ENCODE measurements at places on chromosomes 1 and 21.

- DNase-seq, result peak; percentile 44
Measured at GRCh38 chr1:23657659-23658275, 33.8 kb upstream of the RPL11 start.

GRCh38 chr1:119139857-119140176 lies 636 bp downstream of the WARS2 start:
- DNase-seq, result no peak

GRCh38 chr1:6423321-6423999 lies 1.1 kb upstream of the ESPN start:
- peak; percentile 74 for DNase-seq

DNA sequence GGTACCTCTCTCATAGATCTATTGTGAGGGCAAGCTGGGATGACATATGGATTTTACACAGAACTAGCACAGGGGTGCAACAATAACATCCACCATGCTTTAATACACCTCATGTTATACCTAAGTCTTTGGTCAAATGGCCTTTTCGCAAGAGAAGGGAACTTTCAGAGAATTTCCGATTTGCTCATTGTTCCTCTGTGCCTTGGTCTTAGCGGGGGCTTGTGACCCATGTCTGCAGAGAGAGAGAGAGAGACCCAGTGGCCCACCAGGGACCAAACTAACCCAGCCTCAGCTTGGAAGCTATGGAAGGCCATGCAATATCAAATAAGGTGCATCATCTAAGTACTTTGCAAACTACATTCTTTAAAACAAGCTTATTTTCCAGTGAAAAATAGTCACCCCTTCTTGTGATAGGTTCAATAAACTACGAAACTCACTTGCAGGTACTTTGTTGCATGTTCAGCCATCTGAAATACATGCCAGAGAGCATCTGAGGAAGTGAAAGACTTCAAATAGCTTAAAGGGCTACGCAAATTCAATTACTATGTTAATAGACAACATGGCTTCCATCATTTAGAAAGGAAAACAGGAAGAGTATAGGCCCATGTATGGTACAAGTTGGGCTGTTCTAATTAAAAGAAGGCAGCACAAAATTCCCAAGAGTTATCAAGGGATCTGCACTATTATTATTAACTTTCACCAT lies 100.7 kb downstream of the KCNN3 start:
- DNase-seq, result no peak

DNA sequence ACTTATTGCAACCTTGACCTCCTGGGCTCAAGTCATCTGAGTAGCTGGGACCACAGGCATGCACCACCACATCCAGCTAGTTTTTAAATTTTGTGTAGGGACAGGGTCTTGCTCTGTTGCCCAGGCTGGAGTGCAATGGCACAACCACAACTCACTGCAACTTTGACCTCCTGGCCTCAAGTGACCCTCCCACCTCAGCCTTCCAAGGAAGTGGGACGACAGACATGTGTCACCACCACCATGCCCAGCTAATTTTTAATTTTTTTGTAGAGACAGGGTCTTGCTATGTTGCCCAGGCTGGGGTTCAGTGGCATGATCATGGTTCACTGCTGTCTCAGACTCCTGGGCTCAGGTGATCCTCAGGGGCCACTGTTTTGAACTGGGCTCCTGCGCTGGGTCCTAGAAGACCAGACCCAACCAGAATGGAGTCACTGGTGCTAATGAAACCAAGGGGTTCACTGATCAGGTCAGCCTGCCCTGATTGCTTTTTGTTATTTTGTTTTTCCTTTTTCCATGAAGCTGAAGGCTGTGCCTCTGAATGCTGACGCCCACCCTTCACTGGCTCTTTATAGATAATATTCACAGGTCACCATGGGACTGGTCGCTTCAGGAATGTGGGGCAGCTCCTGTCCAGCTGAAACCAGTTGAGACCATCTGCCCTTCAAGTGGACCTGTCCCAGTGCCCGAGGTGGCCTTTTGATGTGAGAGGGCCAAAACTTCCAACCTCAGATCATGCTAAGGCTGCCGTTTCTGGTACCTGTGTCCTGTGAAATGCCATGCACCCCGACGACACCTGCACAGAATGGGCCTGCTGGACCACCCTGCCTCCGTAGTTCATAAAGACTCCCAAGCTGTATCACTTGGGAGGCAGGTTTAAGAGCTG lies 4.9 kb downstream of the TRIM17 start:
- no peak for DNase-seq

GRCh38 chr1:161631076-161631475 lies at the start of gene FCGR3B:
Gene FCGR3B, minus strand, starts transcription at chr1:161631176. Its CDS starts 82 bp downstream, at chr1:161631094.
- no peak for DNase-seq

DNA sequence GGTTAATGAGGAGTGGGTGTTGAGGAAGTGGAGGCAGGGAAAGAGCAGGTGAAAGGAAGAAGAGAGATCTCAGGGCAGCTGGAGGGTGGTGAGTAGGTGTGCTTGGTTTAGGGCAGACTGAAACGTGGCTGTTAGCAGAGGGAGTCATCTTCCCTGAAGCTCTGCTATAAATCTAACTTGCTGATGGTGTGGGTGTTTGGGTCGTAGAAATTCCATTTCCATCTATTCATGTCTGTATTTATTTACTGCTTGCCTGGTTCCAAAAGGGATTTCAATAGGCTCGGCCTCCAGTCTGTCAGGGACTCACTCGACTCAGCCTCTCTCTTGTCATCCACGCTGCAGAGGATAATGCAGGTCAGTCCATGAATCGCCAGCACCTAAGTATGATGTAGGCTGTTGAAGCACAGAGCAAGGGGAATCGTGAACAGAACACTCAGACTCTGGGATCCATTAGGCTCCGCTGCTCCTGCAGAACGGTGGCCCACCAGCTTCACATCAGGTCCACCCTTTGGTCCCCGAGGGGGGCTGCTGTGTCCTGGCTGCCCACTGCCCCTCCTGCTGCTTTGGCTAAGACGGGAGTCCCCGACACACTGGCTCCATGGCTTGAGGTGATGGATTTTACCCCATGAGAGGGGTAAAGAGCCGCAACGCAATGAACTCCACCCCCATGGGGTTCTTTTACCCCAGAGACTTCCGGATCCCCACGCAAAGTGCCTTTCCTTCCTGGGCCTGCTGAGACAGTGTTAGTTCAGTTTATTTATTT lies 156.2 kb downstream of the RHOU start:
- DNase-seq, result no peak

GRCh38 chr1:161988413-161988812 lies 35.3 kb downstream of the OLFML2B start:
- DNase-seq, result no peak

GRCh38 chr1:180027949-180028445 lies 73.4 kb downstream of the CEP350 start:
- DNase-seq, result no peak

- no peak for DNase-seq
Measured at GRCh38 chr1:4307468-4307845, 347.0 kb upstream of the AJAP1 start.

DNA sequence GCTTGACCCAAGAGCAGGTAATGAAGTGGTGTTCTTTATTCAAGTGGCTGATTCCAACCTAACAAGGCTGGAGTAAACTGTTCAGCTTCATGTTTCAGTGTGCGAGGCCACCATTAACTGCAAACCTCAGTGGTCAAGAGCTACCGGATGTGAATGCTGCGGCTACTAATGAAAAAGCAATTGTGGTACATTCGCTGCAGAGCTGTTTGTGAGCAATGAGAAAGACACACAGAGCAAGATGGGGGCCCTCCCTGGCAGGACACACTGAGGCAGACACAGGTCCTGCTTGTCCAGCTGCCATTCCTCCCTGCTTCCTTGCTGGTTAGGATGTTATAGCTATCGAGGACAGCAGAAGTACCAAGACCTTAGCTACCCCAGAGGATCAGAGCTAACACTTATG lies 26.1 kb downstream of the SYF2 start:
- DNase-seq, result no peak

Data from stimulated activated naive CD8-positive, alpha-beta T cell treated with anti-CD3 and anti-CD28 coated beads, Interleukin-15, amount 100 ng/mL, for 72 hours (primary cell).